Testis (tissue), 5 donors: ENCODE measurements at places on chromosomes 3 and 15. TPM values are rescaled to one million over a fixed set of nuclear protein-coding genes. Genes with fewer than 3 reads are reported as not detected.

MFGE8 gene
- total RNA-seq = 260 TPM

HIGD2B gene
- 2.4 TPM for total RNA-seq

DNA sequence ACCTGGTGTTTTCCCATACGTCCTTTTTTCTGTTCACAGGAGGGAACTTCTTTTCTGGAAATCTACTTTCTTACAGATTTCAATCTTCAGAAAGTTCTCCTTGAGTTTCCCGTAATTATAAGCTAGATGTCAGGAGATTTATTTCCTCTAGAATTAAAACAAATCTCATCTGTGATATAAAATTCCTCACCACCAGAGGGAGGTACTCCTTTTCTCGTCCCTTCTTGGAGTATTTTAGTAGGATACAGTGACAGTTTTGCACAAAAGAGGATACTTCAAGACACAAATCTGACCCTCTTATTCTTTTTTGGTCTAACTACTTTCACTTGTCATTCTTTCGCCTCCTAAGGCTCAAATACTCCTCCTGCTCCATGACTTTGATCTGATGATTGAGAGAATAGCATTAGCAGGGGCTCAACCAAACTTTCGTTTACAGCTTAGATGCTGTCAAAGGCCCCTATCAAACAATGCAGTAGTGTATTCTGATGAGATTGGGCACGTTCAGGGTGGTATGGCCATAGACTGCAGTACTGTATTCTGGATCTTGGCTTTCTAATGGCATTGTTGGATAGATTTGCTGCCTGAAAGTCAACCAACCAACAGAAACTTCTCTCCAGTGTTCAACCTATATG lies 38.0 kb downstream of the TMEM41A start:
- H3K4me3 ChIP-seq = no peak overlapping the region
- no peak for DNase-seq
- H3K4me1 ChIP-seq = no peaks in the 10 kb centered on the region
- H3K36me3 ChIP-seq = no peaks in the 10 kb centered on the region
- H3K27ac ChIP-seq = no peak overlapping the region

MORC1 gene
- total RNA-seq = 19.4 TPM

DNA sequence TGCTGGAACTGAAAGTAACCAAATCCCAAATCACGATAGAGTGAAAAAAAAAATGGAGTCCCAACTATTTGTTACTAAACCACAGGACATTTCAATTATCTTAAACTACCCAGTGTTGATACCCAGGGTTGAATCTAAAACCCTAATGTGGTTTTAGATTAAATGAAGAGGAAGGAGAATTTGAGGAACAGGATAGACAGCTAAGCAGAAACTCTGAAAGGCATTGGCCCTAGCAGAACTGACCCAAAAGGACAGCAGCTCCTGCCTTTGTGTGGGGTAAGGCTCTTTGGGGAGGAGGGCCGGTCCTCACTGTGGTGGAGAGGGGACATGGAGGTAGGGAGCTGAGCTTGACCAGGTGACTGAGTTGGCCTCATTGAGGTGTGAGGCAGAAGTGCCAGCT lies 30.7 kb upstream of the SNRK start:
- H3K36me3 ChIP-seq = no peaks in the 10 kb centered on the region
- no peaks in the 10 kb centered on the region for H3K4me1 ChIP-seq
- no peak overlapping the region for H3K4me3 ChIP-seq
- H3K27ac ChIP-seq = no peak overlapping the region
- no peak for DNase-seq

- no peak overlapping the region for H3K27ac ChIP-seq
- H3K4me1 ChIP-seq = no peaks in the 10 kb centered on the region
- no peaks in the 10 kb centered on the region for H3K36me3 ChIP-seq
- no peak for DNase-seq
- H3K27me3 ChIP-seq = no peaks in the 10 kb centered on the region
Observed at GRCh38 chr15:39922462-39923092, 2.5 kb upstream of the GPR176 start.

CLEC3B gene
- 88.8 TPM for total RNA-seq

DNA sequence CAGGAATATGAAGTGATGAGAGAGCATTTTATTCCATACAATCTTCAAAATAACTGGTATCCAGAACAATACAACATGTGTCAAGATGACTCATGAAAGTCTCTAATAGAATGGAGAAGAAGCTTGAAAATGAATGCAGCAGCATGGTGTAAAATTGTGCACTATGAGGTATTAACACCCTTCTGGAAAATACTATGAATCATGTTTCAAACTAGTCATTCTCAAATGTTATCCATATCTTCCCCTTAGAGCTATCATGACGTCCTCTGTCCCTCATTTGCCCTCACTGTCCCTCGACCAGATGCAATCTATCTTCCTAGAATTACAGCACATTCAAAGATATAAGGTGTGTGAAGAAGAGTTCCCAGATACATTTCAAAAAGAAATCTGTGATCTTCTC lies 198.2 kb downstream of the NECTIN3 start:
- H3K4me1 ChIP-seq = no peaks in the 10 kb centered on the region
- H3K27me3 ChIP-seq = no peaks in the 10 kb centered on the region
- H3K36me3 ChIP-seq = no peaks in the 10 kb centered on the region
- H3K4me3 ChIP-seq = no peak overlapping the region
- no peak overlapping the region for H3K27ac ChIP-seq

- DNase-seq = no peak
- H3K4me1 ChIP-seq = no peaks in the 10 kb centered on the region
- no peak overlapping the region for H3K27ac ChIP-seq
- H3K27me3 ChIP-seq = no peaks in the 10 kb centered on the region
- no peak overlapping the region for H3K4me3 ChIP-seq
Observed at GRCh38 chr3:37979541-37980461, 10.8 kb upstream of the VILL start.

GRCh38 chr3:17013050-17013449 lies 128.3 kb downstream of the PLCL2 start:
- no peaks in the 10 kb centered on the region for H3K27me3 ChIP-seq
- no peak for DNase-seq
- no peaks in the 10 kb centered on the region for H3K4me1 ChIP-seq
- H3K36me3 ChIP-seq = no peaks in the 10 kb centered on the region
- no peak overlapping the region for H3K4me3 ChIP-seq

DNA sequence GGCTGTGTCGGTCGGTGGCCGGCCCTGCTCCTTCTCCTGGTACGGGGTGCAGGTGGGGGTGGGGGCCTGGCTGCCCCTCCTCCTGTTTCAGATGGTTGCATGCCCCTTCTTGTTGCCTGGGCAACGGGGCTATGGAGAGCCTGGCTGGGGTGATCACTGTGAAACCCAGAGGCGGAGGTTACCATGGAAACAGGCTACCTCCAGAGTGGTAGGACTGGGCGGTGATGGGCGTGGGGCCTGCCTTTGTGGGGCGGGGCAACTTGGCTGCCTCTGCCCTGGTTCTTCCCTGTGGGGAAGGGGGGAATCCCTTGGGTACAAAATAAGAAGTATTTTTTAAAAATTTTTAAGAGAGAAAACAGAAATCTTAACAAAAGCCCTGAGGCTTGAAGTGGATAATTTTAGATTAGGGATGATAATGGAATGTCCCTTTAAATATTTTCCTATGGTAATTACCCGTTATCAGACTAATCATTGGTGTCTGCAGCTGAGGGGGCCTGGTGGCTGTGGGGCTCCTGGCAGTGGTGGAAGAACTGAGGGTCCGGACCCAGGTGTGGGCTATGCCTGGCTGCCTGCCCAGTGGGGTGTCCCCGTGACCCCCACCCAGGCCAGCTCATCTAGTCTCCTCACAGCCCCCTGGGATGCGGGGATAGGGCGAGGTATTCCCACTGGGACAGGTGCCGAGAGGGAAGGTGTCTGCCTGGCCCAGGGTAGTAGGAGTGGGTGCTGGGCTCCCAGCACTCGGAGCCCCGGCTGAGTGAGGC lies 32.5 kb downstream of the PLXNA1 start:
- no peaks in the 10 kb centered on the region for H3K4me1 ChIP-seq
- no peaks in the 10 kb centered on the region for H3K36me3 ChIP-seq
- no peaks in the 10 kb centered on the region for H3K27me3 ChIP-seq
- no peak overlapping the region for H3K4me3 ChIP-seq
- DNase-seq = no peak
- H3K27ac ChIP-seq = no peak overlapping the region

GRCh38 chr15:47289656-47290055 lies 427.6 kb upstream of the SEMA6D start:
- no peaks in the 10 kb centered on the region for H3K36me3 ChIP-seq
- no peak for DNase-seq
- no peaks in the 10 kb centered on the region for H3K4me1 ChIP-seq
- H3K27me3 ChIP-seq = no peaks in the 10 kb centered on the region
- no peak overlapping the region for H3K27ac ChIP-seq

DNA sequence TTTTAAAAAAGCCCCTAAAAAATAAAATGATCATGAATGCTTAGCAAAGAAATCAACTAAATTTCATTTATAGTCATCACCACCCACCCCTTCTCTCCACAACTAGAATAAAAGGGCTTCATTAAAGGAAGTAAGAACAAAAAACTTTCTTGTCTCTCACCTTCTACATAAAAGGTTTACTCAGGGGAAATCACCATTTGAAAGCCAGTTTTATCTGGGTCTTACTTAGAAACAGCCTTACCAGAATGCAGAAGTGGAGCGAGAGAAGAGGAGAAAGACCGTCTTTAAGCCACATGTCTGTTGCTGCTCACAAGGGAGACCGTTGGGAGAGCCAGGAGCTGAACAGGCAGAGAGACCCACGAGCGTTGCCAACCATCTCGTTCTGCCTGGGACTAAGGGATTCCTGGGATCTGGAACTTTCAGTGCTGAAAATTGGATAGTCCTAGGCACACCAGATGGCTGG lies 350.1 kb upstream of the PROK2 start:
- no peak overlapping the region for H3K27ac ChIP-seq
- no peaks in the 10 kb centered on the region for H3K4me1 ChIP-seq
- H3K36me3 ChIP-seq = no peaks in the 10 kb centered on the region
- H3K4me3 ChIP-seq = no peak overlapping the region
- no peak for DNase-seq

GRCh38 chr3:185896636-185897035 lies 41.2 kb downstream of the TRA2B start:
- H3K4me1 ChIP-seq = no peaks in the 10 kb centered on the region
- no peaks in the 10 kb centered on the region for H3K27me3 ChIP-seq
- H3K27ac ChIP-seq = no peak overlapping the region
- no peak overlapping the region for H3K4me3 ChIP-seq

DNA sequence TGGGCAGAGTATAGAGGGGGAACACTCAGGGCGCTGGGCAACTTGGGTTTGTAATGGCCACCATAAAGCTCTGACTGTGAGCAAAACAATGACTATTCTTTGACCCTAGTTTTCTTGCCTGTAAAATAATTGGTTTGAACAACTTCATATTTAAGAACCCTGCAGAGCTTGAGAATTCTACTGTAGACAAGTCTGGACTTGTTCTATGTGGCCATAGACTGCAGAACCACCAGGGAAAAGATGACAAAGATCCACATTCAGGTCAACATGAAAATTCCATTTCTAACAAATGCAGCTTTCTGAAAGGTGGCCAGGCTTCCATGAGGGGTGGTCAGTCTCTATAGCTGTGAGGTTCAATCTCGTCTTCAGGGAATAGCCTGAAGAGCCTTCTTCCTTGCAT lies 239.4 kb upstream of the LRRN1 start:
- H3K4me3 ChIP-seq = no peak overlapping the region
- no peaks in the 10 kb centered on the region for H3K4me1 ChIP-seq
- DNase-seq = no peak
- H3K27ac ChIP-seq = no peak overlapping the region
- no peaks in the 10 kb centered on the region for H3K27me3 ChIP-seq

GRCh38 chr3:145692751-145693150 lies 468.2 kb downstream of the PLOD2 start:
- no peak for DNase-seq
- no peaks in the 10 kb centered on the region for H3K36me3 ChIP-seq
- H3K27ac ChIP-seq = no peak overlapping the region
- no peaks in the 10 kb centered on the region for H3K4me1 ChIP-seq
- H3K4me3 ChIP-seq = no peak overlapping the region
- H3K27me3 ChIP-seq = no peaks in the 10 kb centered on the region

DNA sequence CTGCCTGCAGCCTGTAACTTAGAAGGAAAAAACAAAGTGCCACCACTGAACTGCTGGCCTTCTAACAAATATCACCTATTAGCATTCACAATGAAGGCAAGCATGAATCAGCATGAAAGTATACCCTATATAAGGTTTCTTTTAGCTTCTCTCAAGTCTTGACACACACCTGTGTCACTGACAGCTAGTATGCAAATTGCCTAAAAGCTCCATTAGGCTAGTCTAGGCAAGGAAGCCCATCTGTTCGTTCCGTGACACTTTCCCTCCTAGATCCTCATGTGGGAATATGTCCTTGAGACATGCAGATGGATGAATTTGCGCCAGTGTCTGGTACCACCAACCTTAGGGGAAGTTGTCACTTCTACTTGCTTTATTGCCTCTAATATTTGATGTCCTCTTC lies 129.3 kb downstream of the RBMS3 start:
- no peaks in the 10 kb centered on the region for H3K36me3 ChIP-seq
- H3K4me1 ChIP-seq = peaks cover 17% of the 10 kb centered on the region
- H3K27ac ChIP-seq = peak overlapping the region; percentile 68
- DNase-seq = no peak
- H3K27me3 ChIP-seq = no peaks in the 10 kb centered on the region
- no peak overlapping the region for H3K4me3 ChIP-seq
